Right lobe of liver (tissue), 6 donors: ENCODE measurements at places on chromosomes 2 and 18. TPM values are rescaled to one million over a fixed set of nuclear protein-coding genes. Genes with fewer than 3 reads are reported as not detected.

The RAPGEF4 gene
- total RNA-seq = 14.6 TPM

The TRIM43 gene
- total RNA-seq = not detected

The RNU2-63P gene
- not detected for total RNA-seq

The CFC1 gene
- not detected for total RNA-seq

The CYP26B1 gene
- 1.7 TPM for total RNA-seq

The ALK gene
- not detected for total RNA-seq

The DLGAP1 gene
- 0.27 TPM for total RNA-seq

The ILKAP gene
- total RNA-seq = 16.0 TPM

The BOK gene
- 119 TPM for total RNA-seq

The RGPD4 gene
- total RNA-seq = not detected

The FZD7 gene
- total RNA-seq = 0.68 TPM

The DPYSL5 gene
- not detected for total RNA-seq

The ALLC gene
- not detected for total RNA-seq

The DSC3 gene
- not detected for total RNA-seq

The SOCS6 gene
- 11.7 TPM for total RNA-seq

The PLCL1 gene
- total RNA-seq = 0.20 TPM

The CRYGB gene
- total RNA-seq = not detected

The TUBA4B gene
- 0.71 TPM for total RNA-seq

The ALS2 gene
- 19.4 TPM for total RNA-seq

The SERPINB4 gene
- total RNA-seq = not detected

The LRRTM4 gene
- total RNA-seq = 0.10 TPM

The GREB1 gene
- 19.5 TPM for total RNA-seq

The KIF5C gene
- 0.33 TPM for total RNA-seq

The CD226 gene
- total RNA-seq = 1.3 TPM

The SLC4A5 gene
- 0.74 TPM for total RNA-seq

The MATN3 gene
- not detected for total RNA-seq

The ALKAL2 gene
- 1.1 TPM for total RNA-seq

The NPPC gene
- not detected for total RNA-seq

The TLX2 gene
- not detected for total RNA-seq

The C2orf66 gene
- total RNA-seq = 1.1 TPM

The NPAS2 gene
- 33.3 TPM for total RNA-seq

The REG3A gene
- 0.66 TPM for total RNA-seq

The ENOSF1 gene
- total RNA-seq = 36.7 TPM

The TANC1 gene
- 8.2 TPM for total RNA-seq

The SNED1 gene
- total RNA-seq = 27.8 TPM

The PDK1 gene
- total RNA-seq = 7.1 TPM

The IL36G gene
- not detected for total RNA-seq

The CPS1 gene
- 1,537 TPM for total RNA-seq
